ENCODE measurements at places on chromosomes 3 and 15. TPM values are rescaled to one million over a fixed set of nuclear protein-coding genes. Genes with fewer than 3 reads are reported as not detected.

Gene GRAMD1C
- total RNA-seq = 5.0 TPM

Gene ROPN1
- not detected for total RNA-seq

Gene GRK7
- total RNA-seq = not detected

Gene AADACL2
- not detected for total RNA-seq

Gene CCR3
- total RNA-seq = not detected

Gene ZBTB47
- 3.7 TPM for total RNA-seq

Gene CLDN18
- not detected for total RNA-seq

Gene PLSCR5
- not detected for total RNA-seq

Gene ONECUT1
- total RNA-seq = not detected

Gene STX19
- 3.8 TPM for total RNA-seq

Gene SV2B
- 0.28 TPM for total RNA-seq

Gene C15orf62
- total RNA-seq = 4.0 TPM

Gene MUC13
- total RNA-seq = not detected

Gene PRR20G
- total RNA-seq = not detected

Gene FBXW12
- not detected for total RNA-seq

Gene CHCHD4
- total RNA-seq = 13.0 TPM

Gene KNG1
- not detected for total RNA-seq

Gene FNDC3B
- 19.9 TPM for total RNA-seq

Gene SELENOT
- total RNA-seq = 68.7 TPM

Gene RHOA
- total RNA-seq = 311 TPM

Gene TYRO3
- 13.4 TPM for total RNA-seq

Gene ADPRH
- total RNA-seq = 2.1 TPM

Gene SI
- not detected for total RNA-seq

Gene GNB4
- 13.2 TPM for total RNA-seq

Gene NAA50
- total RNA-seq = 120 TPM

Gene KBTBD13
- total RNA-seq = not detected

Gene TICRR
- total RNA-seq = 17.0 TPM

Gene SLC22A13
- 0.64 TPM for total RNA-seq

Gene GPR176
- 0.40 TPM for total RNA-seq

Gene GP5
- 0.08 TPM for total RNA-seq

Gene CPNE9
- not detected for total RNA-seq

Gene LRRC3B
- not detected for total RNA-seq

Gene EXD1
- total RNA-seq = not detected

Gene SLC9C1
- not detected for total RNA-seq

Gene IL5RA
- not detected for total RNA-seq

Gene MESP2
- total RNA-seq = 0.40 TPM
